ENCODE measurements at places on chromosomes 16 and 17.

DNA sequence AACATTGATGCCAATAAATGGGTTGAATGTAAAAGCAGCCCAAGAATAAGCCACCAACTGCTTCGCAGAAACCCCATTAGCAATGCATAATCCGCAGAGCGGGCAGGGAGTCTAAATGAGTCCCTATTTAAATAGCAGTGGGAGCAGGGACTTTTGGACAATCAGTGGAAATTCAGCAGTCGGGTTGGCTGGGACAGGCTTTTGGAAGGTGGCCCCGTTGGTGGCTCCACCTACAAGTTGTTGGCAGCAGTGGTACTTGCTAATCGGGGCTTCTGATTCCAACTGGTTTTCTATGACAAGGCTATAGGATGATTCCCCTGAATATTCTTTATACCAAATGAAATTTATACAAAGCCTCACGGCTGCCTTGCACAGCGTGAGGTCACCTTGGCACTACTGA is 86.3 kb downstream of the WDR59 start:
- DNase-seq = no peak

- no peak for DNase-seq
Measured at GRCh38 chr17:14304222-14304772, 3.4 kb downstream of the HS3ST3B1 start.

GRCh38 chr17:47729476-47729875 is 3.6 kb upstream of the TBX21 start:
- no peak for DNase-seq

GRCh38 chr17:45820052-45820780 is 24.5 kb upstream of the SPPL2C start:
- no peak for DNase-seq

DNA sequence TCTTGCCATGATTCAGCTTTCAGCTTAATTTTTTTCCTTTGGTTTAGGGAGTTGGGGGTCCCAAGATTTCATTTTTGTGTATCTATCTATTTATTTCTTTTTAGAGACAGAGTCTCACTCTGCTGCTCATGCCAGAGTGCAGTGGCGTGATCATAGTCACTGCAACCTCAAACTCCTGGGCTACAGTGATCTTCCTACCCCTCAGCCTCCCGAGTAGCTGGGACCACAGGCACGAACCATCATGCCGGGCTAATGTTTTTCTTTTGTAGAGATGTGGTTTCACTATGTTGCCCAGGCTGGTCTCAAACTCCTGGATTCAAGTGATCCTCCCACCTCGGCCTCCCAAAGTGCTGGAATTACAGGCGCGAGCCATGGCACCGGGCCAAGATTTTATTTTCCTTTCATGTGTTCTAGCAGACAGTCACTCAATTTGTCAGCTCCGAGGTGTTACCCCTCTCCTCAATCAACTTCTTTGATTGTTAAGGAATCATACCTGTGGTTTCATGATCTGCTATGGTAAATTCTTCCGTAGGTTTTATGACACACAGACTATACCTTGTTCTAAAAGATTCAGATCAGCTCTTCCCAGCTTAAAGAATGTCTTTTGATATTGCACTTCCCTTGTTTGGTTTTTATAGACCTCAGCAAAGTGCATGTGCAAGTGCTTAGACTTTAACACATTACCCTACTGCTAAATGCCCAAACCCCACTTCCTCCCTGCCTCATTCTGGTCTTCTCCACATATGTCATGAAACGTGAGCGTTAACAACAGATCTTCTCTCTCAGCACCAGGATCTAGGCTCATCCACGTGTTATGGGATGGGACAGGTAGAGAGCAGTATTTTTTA is 13.0 kb downstream of the UNC45B start:
- no peak for DNase-seq

DNA sequence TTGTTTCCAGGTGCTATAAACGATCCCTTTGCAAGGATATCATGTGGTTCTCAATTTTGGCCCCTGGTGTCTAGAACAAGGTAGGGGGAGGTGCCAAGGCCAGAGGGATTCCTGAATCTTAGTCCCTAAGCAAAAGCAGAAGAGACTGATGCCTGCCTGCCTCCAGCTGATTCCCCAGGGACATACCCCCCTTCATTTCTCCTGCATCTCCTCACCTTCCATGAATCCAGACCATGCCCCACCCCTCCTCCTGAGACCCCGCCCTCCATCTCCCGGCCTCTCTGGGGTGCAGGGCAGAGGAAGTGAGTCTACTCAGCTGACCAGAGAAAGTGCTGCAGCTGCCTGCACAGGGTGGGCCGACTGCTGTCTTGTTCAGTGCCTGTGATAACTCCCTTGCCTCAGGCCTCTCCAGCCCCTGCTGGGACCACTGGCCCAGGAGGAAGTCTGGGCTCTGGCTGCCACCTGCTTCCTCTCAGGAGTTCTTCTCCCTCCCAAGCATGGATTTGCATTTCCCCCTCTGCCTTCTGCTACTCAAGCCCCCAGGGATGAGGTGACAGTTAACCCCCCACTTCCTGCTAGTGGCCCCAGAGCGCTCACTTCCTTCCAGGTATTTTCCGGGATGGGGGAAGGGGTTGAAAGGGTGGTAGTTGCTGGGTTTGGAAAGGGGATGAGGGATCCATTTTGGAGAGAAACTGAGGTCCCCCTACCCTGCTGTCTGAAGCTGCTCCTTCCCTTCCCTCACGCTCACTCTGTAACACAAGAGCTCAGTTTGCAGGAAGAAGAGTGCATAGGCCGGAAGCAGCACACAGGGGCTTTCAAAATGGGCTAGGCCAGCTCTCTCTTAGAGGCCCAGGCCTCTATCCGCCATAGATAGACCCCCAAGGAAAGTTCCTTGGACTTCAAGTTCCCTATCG is 10.5 kb upstream of the TSPOAP1 start:
- DNase-seq = peak; percentile 94

DNA sequence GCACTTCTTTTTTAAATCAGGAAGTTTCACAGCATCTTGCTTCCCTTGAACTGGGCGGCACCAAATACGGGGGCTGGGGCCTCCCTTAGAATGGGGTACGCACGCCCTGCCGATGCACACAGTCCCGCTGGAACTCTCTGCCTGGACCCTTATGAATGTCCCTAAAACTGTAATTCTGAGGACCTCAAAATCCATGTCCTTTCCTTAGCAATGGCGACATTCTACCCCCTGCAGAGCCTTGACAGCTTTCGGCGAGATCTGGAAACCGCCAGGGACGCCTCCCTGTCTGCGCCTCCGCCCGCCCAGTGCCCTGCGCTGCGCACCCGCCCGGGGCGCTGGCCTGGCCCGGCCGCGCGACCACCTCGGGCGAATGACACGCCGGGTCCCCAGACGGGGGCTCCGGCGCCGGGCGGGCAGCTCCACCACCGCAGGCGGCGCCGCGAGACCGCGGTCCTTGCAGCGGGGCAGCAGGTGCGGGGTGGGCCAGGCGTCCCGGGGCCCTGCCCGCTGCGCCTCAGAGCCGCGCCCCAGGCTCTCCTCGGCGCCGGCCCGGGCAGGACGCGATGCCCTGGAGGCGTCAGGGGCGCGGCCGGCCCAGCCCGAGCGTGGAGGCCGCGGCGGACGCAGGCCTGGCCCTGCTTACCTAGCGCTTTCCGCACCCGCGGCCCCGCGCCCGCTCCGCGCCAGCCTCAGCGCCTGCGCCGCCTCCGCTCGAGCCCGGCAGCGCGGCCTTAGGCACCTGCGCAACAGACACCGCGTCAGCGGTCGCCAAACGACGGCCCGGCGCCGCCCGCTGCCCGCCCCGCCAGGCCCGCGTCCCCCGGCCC is 548 bp downstream of the HAGH start:
- DNase-seq = peak; percentile 73

GRCh38 chr17:45895304-45895968 is 1.1 kb downstream of the MAPT start:
- no peak for DNase-seq

DNA sequence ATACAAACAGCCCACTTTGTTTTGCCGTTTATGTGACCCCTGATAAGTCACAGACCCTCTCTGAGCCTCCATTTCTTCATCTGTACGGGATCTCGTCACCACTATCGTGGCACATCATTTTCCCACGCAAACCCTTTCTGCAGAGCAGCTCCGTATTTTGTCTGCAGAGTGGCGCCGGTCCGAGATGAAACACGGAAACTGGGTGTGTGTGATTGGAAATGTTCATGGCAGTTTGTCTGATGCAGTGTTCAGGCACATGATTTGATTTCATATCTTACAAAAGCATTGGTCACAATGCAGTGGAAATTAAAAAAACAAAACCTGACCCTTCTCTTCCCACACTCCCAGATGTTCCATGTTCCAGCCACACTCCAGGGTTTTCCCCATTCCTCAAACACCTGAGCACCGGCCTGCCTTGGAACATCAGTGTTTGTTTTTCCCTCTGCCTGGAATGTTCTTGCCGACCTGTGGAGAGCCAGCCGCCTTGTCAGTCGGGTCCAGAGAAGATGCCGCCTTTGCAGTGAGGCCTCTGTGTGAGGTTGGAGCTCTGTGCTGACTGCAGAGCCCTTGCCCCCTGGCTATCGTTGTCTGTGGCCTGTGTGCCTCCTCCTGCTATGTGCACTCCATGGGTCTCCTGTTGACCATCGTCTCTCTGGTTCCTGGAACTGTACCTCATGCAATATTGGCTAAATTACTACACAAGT is 39.2 kb downstream of the NT5M start:
- DNase-seq = no peak

GRCh38 chr17:37610971-37611370 is 1.8 kb upstream of the SYNRG start:
- peak; percentile 6 for DNase-seq

DNA sequence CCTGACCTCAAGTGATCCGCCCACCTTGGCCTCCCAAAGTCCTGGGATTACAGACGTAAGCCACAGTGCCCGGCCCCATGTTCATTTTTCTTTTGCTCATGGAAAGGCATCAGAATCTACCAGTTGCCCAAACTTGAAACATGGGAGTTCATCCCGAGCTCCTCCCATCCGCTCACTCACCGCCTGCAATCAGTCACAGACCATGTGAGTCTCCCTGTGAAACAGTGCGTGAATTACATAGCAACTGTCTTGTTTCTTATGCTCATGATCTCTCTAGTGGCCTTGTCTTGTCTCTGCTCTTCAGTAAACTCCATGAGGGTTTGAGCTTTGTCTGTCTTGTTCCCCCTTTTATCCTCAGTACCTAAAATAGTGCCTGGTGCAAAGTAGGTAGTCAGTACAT is 52.1 kb upstream of the TNRC6A start:
- DNase-seq = no peak

GRCh38 chr16:6918646-6919045 is 414.0 kb upstream of the RBFOX1 start:
- DNase-seq = no peak

- DNase-seq = no peak
Measured at GRCh38 chr16:1938316-1938715, 4.7 kb downstream of the MSRB1 start.
